ENCODE measurements at places on chromosomes 11 and 22.

DNA sequence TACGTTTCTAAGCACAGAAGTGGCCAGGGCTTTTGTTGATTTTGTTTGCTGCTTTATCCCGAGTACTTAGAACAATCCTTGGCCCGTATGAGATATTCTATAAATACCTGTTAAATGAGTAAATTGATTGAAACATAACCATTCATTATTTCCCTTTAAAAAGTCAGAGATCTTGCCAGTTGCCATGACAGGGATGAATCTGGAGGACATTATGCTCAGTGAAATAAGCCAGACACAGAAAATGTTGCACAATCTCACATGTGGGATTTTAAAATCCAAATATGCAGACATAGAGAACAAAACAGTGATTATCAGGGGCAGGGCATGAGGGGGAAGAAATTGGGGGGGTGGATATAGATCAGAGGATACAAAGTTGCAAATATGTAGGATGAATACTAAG is 1240.1 kb downstream of the LRRC4C start:
- no peak for DNase-seq

- DNase-seq: no peak
Measured at GRCh38 chr11:33016654-33017053, 976 bp downstream of the DEPDC7 start.

- no peak for DNase-seq
Measured at GRCh38 chr11:114017723-114018122, 41.8 kb upstream of the ZBTB16 start.

DNA sequence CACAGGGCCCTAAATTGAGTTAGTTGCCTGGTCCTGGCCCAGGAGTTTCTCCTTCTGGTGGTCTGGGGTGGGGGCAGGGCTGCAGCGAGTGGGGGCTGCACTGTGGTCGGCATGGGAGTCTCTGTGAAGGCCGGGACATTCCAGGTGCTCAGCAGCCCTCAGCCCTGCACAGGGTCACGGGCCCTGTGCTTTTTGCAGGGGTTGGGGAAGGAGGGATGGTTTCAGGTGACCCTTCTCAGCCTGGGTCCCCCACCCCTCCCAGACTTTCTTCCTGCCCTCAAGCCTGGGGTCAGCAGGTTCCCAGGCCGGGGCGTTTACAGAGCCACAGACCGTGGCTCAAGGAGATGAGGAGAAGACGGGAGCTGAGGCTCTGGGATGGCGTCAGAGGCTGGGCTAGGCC is 7.8 kb downstream of the EMID1 start:
- no peak for DNase-seq

- DNase-seq: no peak
Measured at GRCh38 chr22:17575681-17576080, 12.4 kb downstream of the SLC25A18 start.

Measured in GM18507 (cell line).